ENCODE measurements at places on chromosomes 6 and 20.

DNA sequence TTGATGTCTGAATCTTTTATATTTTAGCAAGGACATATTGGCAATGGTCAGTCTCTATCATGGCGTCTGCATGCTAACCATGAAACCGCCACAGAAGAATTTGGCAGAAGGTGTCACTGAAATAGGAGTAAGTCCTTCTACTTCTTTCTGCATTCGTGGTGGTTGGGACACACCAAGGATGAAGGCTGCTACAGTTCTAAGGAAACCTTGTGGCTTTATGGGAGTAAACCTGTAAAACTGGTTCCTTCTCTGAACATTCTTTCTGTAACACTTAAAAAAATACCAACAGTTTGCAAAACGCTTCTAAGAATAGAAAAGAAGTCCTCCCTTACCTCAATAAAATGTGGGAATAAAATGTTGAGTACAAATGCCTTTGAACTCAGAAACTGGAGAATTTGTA lies 195.3 kb downstream of the SLC24A3 start:
- DNase-seq: no peak

GRCh38 chr6:21046276-21046675 lies 512.0 kb downstream of the CDKAL1 start:
- no peak for DNase-seq

DNA sequence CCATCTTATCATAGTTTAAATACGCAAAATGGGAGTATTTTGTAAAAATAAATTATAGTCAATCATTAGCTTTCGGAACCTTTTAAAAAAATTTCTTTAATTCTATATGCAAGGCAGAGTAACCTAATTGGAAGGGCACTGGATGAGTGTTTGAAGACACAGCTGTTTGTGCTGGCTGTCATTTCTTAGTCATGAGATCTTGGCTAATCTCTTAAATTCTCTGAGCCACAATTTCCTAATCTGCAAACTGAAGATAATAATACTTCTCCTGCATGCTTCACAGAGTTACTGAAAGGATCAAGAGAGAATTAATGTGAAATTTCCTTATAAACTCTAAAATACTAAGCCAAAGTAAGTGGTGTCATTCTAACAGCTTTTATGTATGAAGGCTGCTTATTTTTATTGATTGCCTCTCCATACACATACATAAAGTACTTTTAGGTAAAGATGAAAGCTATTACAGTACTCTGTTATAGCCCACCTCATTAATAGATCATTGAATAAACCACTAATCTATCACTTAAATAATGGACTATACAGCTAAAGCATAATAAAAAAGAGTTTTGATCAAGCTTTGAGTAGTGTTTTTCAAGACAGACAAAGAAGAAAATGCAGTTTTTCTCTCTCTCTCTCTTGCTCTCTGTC lies 383.7 kb upstream of the IRAK1BP1 start:
- no peak for DNase-seq

GRCh38 chr20:18790787-18791186 lies 22.8 kb upstream of the SCP2D1 start:
- no peak for DNase-seq

GRCh38 chr6:169321546-169321945 lies 67.9 kb upstream of the THBS2 start:
- DNase-seq: no peak

- DNase-seq: no peak
Observed at GRCh38 chr6:122388945-122389344, 10.5 kb upstream of the HSF2 start.

DNA sequence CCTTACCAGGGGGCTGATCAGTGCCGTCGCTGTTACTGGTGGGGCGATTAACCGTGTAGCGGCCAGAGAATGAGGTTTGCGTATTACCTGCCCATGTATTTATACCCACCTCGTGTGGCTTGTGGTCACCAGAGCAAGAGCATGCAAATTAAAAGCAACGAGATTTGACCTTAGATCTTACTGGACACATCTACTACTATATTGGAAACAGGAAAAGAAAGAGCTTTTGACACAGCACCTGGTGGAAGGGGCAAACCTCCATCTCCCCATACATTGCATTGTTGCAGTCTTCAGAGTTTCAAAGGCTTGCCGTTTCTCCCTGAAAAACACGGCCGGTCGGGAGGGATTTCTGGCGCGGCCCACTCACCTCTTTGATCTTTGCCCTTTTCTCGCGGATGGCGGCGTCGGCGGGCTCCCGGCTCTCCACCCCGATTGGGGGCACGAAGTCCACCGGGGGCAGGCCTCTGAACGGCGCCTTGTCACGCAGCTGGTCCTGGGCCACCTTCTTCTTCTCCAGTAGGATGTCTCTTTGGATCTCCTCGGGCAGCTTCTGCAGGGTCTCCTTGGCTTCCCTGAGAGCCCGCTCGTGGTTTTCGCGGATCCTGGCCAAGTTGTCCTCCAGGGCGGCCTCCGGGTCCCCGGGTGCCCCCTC lies 1.3 kb downstream of the MAN1A1 start:
- DNase-seq: no peak

- no peak for DNase-seq
Observed at GRCh38 chr20:20824924-20825584, 112.6 kb upstream of the RALGAPA2 start.

DNA sequence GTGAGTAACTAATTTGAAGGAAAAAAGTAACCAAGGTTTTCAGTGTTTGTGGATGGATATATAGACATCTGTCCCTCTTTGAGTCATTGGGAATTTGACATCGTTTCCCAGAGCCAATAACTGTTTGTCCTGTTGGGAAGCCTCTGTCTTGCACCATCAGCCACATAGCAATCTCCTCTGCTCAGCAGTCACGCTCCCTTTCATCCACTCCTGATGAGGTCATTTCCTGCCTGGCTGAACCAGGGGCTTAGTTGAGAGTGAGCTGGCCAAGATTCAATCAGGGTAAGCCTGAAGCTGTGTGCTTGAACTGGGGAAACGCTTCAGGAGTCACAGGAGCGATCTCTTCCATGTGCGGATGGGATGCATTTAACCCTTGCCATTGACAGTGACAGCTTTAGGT lies 121.5 kb upstream of the FOXQ1 start:
- DNase-seq: no peak

- DNase-seq: no peak
Observed at GRCh38 chr6:84455511-84456029, 228.1 kb upstream of the CEP162 start.

- DNase-seq: no peak
Observed at GRCh38 chr6:77415706-77416105, 47.6 kb downstream of the HTR1B start.

DNA sequence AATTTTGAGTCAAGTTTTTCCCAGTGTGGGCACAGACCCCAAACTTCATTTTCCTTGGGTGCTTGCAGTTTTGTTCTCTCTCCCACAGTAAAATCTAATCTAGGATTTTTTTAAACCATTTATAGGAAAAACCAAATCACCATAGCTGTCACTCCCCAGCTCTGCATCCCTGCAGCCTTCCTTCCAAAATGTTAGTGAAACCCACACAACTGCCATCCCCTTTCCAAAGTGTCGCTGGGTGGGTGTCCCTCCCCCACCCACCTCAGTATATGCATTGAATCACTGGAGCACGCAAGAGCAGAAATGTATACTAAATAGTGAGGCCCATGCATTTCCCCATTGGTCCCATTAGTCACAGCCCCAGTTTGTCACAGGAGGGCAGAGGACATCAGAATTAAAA lies 138.3 kb downstream of the MTFR2 start:
- DNase-seq: no peak

Data from anterior cingulate cortex (tissue), 58 donors.